Endothelial cell (in vitro differentiated cells): ENCODE measurements at places on chromosomes 11 and 22. TPM values are rescaled to one million over a fixed set of nuclear protein-coding genes. Genes with fewer than 3 reads are reported as not detected.

- DNase-seq = no peak
These were observed 67.7 kb downstream of the ST3GAL4 start for GRCh38 chr11:126423154-126423553.

GRCh38 chr11:15878756-15879155 is 477.6 kb downstream of the SOX6 start:
- no peak for DNase-seq

Gene CTSW
- not detected for total RNA-seq

DNA sequence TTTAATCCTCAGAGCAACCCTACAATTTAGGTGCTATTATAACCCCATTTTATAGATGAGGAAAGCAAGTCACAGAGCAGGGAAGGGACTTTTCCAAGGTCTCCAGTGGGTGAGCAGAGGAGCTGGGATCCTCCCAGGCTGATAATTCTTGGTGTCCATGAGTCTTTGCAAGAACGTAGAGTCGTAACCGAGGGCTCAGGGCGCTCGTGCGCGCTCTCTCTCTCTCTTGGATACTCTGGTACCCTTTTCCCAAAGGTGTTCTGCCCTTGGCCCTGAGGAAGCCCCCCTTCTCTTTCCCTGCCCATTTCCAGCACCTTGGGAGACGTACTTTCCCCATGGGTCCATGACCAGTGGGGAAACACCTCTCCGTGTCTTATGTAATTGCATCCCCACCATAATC is 5.2 kb upstream of the ZP1 start:
- no peak for DNase-seq

DNA sequence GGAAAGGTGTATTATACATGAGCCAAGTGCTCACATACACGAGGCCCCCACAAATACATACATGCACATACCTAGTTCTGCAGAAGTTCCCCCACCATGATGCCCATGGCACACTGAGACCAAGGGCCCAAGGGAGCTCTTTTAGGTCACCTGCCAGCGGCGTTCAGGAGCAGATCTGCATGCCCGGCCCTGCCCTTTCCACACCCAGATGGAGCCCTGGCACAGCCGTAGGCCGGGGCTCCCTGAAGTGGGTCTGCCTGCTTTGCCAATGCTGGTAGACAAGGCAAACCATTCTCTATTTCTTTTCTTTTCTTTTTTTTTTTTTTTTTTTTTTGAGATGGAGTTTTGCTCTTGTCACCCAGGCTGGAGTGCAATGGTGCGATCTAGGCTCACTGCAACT is 21.5 kb downstream of the NFAM1 start:
- DNase-seq = no peak

Gene GSTT2
- not detected for total RNA-seq

- DNase-seq = no peak
These were observed 19.2 kb downstream of the NECTIN1 start for GRCh38 chr11:119709638-119710346.

Gene UCP2
- 12.8 TPM for total RNA-seq

DNA sequence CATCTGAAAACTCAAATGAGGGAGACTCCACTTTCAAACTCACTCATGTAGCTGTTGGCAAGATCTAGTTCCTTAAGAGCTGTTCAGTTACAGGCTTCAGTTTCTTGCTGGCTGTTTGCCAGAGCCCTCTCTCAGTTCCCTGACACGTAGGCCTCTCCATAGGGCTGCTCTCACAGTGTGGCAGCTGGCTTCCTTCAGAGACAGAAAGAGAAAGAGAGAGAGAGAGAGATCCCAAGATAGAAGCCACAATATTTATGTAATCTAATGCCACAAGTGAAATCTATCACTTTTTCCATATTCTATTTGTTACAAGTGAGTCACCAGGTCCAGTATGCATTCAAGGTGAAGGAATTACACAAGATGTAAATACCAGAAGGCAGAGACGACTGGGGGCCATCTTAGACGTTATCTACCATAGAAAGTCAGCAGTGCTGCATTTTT is 168.8 kb downstream of the RCN1 start:
- no peak for DNase-seq
